ENCODE measurements at places on chromosomes 1 and 21. TPM values are rescaled to one million over a fixed set of nuclear protein-coding genes. Genes with fewer than 3 reads are reported as not detected.

GRCh38 chr1:84480650-84481049 lies 1.6 kb downstream of the RPF1 start:
- no peak for ATAC-seq

DNA sequence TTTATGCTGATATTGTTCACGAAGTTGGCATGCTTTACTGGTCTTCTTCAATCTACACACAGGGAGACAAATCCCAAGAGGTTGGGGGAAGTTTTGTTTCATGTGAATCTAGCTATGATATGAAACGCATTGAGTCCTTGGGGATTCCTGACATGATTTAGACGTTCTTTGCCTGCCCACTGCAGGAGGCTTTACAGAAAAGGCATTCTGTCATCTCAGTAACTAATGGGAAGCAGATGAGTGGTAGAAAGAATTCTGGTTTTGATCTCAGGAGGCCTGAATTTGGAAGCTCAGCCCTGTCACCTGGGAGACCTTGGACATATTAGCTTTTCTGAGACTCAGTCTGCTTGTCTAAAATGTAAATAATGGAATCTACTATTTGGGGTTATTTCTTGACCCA lies 383.0 kb upstream of the NFIA start:
- no peak for ATAC-seq

DNA sequence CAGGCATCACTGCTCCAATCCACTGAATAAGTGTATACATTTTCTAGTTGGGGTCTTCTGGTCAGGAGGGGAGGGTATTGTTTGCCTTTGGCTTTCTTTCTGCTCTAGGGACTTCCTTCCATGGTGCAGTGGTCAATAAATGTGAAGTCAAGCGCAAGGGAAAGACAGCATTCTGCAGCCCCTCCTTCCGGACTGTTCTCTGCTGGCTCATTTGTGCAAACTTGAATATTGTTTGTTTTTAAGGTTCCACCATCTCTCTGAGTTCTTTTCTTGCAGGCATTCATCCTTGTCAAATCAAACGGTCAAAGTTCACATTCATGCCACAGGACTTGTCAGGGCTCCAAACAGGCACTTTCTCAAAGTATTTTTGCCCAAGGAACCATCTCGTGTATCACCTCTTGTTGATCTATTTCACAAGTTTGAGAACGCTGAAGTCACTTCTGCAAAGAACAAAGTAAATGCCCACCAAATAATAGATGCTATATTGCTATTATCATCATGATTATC lies 205.6 kb upstream of the KAZN start:
- ATAC-seq = no peak

GRCh38 chr1:16249596-16250241 lies 12.7 kb upstream of the CPLANE2 start:
- peak; percentile 81 for ATAC-seq

The ITLN1 gene
- total RNA-seq = 0.46 TPM

The GJB3 gene
- not detected for total RNA-seq

Data from gastroesophageal sphincter (tissue), 4 donors.